Fibroblast of skin of scalp (primary cell): ENCODE measurements at places on chromosomes 5 and 9.

DNA sequence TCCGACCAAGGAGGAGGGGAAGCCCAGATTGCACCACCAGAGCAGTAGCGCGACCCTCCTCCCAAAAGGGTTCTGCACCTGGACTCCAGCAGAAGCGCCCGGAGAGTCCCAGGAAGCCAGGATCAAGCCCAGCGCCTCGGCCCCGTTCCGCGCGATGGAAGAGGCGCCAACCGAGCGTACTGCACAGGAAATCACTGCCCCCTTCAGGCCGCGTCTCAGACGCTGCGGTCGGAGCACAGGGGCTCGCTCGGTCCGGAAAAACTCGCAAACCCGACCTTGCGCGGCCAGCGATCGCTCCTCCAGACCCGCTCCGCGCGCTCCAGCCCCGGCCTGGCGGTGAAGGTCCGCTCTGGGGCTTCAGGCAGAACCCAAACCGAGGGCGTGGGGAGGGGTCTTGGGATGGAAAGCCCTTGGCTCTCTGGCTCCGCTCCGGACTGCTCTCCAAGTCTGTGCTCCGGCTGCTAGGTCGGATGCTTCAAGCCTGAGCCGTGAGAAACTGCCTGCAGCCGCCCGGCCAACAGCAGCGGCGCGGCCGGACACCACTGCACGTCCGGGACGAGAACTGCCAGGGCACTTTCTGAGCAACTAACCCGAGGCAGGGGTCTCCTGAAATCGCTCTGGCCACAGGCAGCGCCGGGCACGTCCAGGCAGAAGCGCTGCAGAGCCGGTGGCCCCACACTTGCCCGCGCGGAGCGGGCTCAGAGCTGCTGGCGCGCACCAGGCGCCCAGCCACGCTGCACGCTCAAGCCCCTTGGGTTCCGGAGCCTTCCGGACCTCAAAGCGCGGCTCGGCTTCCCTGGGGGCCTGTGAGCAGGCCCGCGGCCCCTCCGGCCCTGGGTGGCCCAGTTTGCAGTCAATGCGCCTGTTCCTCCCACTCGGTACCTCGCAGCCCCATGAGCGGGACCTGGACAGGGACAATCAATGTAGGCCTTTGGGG lies 1.3 kb downstream of the GABBR2 start:
- DNase-seq: peak; percentile 53

- DNase-seq: no peak
These were observed 74.7 kb downstream of the FCHO2 start for GRCh38 chr5:73030531-73030930.

DNA sequence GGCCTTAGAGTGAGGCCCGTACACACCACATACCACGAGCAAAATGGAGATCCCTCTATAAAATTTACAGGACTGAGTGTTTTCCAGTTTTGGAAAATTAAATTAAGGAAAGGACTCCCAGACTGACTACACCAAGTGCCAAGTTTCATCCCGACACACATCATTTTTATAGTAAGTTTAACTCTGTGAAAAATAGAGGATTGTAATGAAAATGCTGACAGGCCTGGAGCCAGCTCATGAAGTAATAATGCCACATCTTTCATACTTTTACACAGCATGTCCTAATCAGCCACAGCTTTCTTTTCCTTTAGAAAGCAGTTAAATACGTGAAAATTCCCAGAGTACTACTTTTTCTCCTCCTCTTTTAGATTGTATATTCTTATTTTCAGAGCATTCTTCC lies 169.2 kb downstream of the SAXO1 start:
- DNase-seq: peak; percentile 54

GRCh38 chr9:93261735-93262523 lies 78.0 kb downstream of the WNK2 start:
- no peak for DNase-seq

DNA sequence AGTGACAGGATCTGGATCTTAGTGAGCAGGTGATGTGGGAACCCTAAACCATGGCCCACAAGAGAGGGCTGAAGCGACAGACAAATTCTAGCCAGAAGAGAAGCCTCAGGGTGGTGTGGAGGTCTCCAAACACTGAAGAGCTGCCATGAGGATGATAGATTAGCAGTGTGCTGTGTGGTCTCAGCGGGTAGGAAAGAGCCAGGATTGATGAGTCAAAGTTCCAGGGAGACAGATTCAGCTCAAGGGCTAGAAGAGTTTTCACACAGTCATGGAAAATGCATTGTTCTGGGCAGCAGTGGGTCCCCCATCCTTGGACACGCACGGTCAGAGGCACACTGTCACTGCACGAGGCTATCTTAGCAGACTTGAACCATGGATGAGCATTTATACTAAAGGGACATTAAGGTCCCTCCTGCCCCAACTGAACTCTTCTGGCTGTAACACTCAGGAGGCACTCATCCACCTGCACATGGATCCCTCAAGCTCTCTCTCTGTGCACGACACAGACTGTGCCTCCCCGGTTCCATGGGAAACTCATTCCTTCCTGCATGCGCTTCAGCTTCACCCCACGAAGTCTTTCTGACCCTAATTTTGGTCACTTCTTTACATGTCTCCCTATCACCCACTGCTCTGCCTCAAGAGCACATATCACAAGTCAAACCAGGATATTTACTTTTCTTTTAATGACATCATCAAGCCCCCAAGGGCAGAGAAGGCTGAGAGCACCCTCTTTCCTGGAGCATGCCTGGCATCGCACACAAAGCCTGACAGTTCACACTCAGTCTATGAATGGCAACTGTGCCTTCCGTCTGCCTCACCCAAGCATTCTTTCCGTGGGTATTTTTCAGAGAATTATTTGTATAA lies 84.8 kb downstream of the TLE1 start:
- DNase-seq: peak; percentile 38

- no peak for DNase-seq
These were observed 11.8 kb upstream of the GNA14 start for GRCh38 chr9:77659926-77660325.

GRCh38 chr5:38538161-38538560 lies 18.3 kb downstream of the LIFR start:
- no peak for DNase-seq

DNA sequence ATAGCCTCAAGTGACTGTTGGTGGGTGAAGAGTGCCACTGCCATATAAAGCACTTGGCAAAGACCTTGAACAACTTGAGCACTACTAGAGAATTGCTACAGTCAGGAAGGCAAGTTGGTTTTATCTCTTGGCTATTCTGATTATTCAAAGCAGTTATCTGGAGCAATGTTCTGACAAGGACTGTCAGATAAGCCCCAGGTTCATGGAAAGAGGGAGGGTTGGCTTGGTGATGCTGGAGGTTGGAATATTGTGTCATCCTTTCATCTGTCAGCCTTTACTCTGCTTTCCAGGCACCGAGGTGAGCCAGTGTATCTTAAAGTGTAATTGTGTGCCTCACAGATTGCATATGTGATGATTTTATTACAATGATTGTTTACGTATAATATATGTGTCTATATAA lies 548.4 kb upstream of the ZNF608 start:
- DNase-seq: no peak

- DNase-seq: no peak
These were observed 140.8 kb upstream of the ZNF462 start for GRCh38 chr9:106722051-106722753.

DNA sequence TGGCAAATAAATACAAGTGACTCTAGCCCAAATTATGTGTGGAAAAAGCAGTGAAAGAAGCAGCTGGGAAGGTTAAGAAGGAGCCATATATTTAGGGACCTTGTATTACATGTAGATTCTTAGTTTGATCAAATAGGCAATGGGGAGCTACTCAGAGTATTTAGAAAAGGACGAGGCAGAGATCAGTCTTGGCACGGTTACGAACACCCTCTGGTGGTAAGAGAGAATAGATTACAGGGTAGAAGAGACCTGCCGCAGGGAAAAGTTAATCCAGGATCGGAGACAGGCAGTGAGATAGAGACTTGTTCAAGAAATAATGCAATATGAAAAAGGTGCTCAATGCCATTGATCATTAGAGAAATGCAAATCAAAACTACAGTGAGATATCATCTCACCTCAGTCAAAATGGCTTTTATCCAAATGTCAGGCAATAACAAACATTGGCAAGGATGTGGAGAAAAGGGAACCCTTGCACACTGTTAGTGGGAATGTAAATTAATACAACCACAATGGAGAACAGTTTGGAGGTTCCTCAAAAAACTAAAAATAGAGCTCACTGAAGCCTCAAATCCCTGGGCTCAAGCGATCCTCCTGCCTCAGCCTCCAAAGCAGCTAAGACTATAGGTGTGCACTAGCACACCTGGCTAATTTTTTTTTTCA lies 12.0 kb downstream of the INIP start:
- DNase-seq: peak; percentile 67

- DNase-seq: peak; percentile 42
These were observed 40.1 kb downstream of the SMARCA2 start for GRCh38 chr9:2055203-2055658.

GRCh38 chr9:133419005-133419404 lies 1.2 kb upstream of the REXO4 start:
- DNase-seq: no peak

GRCh38 chr5:169886677-169887076 lies 93.6 kb downstream of the INSYN2B start:
- DNase-seq: no peak

DNA sequence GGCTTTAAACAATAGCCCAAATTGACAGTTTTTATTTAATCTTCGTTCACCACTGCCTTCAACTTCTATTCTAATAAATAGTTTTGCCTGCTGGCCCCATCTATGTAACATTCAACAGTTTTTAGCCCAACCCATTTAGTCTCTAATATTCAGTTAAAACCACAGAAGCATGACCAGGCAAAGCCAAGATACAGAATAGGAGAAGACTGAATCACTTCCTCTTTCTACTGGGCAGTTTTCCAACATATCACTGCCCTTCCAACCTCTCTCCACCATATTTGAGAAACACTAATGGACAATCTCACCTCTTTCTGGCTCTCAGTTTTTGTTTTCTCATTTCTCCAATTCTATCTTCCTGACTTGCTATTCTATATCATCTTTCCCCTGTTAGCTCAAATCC lies 352.9 kb downstream of the DNAH5 start:
- DNase-seq: peak; percentile 75

- DNase-seq: no peak
These were observed 18.5 kb downstream of the AGTPBP1 start for GRCh38 chr9:85723215-85723614.

- DNase-seq: peak; percentile 80
These were observed 42.8 kb downstream of the NFIB start for GRCh38 chr9:14271093-14271673.

DNA sequence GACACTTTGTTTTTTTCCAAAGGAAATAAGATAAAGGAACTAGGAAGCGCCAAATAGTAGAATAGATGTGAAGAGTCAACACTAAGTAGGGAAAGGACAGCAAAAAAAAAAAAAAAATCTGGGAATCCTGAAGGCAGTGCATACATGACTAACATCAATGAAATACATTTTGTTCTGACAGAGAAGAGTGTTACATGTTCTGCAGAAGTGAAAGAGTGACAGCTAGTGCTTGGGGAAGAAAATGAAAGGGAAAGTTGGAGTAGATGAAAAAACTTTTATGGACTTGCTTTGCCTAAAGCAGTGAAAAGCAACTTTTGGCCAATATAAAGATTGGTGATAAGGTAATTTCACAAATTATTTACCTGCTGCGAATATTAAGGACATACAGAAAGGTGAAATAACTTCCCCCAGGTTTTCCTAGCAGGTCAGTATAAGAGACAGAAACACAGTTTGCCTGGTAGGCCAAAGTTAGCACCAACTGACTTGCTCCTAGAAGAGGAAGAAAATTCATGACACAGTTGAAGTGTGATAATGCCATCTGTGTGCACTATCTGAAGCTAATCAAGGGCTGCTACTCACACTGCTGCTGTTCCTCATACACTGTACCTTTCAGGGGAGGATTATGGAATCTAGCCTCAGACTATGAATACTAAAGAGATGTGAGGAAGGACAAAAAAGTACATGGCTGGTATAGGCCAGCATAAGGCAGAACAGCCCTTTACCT lies 38.6 kb downstream of the RANBP6 start:
- no peak for DNase-seq

- no peak for DNase-seq
These were observed 99.0 kb downstream of the TRIM36 start for GRCh38 chr5:115070737-115071136.

- no peak for DNase-seq
These were observed 145.4 kb downstream of the GABBR2 start for GRCh38 chr9:98563212-98563907.
